OCI-M1 (cell line): ENCODE measurements at places on chromosomes 12 and 14.

DNA sequence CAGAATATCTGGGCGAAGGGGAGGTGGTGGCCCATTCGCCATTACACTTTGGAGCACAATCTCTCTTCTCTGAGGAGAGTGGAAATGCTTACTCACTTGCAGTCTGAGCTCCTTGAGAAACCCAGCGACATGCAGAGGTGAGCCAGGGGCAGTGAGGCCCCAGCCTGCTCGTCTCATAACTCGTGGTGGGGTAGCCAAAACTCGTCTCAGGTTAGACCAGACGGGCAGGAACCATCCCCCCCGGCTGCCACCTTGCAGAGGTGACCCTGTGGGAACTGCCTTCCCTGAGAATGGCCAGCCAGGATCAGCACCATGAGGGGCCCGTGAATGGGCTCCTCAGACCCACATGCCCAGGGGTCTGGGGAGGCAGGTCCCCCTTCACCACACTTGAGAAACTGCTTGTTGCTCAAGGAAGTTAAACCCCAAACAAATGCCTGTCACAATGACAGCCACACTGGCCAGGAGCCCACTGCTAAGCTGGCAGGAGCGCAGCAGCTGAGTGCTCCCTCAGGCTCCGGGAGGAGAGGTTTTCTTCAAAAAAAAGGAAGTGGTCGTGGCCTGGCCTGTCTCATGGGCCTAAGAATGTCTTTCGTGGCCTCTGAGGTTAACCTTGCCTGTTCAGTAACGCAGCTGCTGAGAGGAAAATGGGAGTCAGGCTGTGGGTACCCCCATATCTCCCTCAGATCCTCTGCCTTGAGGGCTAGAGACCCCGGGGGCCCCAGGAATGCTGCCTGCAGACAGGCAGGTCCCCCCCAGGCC is 9.2 kb upstream of the ALDH2 start:
- peak; percentile 91 for DNase-seq

GRCh38 chr12:58528271-58528670 is 392.0 kb downstream of the LRIG3 start:
- DNase-seq: no peak

DNA sequence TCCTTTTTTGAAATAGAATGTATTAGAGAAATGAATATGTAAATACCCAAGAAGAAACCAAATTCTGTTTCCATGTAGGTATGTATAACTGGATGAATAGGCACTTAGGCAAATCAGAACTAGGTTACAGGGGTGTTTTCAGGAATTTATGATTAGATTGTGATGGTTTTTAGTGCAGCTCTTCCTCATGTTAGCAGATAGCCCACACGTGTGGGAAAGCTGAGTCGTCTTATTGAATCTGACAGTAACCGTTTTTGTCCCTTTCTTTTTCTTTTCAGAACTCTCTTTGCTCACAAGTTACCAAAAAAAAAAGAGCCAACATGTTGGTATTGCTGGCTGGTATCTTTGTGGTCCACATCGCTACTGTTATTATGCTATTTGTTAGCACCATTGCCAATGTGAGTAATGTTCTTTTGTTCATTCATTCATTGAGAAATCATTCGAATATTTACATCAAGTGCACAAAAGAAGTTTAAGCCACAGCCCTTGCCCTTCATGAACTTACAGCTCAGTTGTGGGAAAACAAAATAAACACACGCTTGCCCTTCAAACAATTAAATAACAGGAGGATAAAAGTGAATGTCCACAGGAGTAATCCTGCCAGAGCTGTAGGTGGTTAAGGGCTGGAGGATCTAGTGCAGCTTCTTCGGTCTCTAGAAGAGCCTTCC is 14.8 kb downstream of the EMP1 start:
- no peak for DNase-seq

DNA sequence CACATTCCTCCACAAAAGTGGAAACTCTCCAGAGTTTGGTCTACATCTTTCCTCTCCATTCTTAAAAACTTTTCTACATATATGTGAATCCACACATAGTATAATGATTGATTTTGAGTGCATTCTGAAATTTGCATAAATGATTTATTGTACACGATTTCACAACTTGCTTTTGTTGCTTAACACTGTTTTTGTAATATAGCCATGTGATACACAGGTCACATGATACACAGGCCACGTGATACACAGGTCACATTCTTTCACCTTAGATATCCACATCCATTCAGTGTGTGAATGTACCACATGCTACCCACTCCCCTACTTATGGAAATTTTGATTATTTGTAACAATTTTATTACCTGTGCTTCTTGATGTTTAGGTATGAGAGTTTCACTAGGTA is 319.1 kb downstream of the ZFP36L1 start:
- peak; percentile 48 for DNase-seq

DNA sequence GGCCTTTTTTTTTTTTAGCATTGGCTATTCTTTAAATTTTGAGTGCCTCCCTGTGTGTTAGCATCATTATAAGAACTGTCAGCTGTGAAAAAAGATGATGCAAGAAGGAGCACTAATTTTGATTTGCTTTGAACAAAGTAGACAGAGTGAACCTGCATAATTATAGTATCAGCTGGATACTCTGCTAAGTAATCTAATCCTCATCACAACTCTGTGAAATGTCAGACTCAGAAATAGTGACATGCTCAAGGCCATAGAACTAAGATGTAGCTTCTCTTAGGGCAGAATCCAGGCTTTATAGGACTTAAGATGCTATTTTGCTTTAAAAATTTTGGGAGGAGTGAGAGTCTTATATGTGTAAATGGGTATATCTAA is 31.9 kb downstream of the FBXO34 start:
- peak; percentile 18 for DNase-seq

GRCh38 chr12:27094726-27095125 is 12.3 kb upstream of the C12orf71 start:
- no peak for DNase-seq

- peak; percentile 6 for DNase-seq
Measured at GRCh38 chr14:100533656-100534485, 53.3 kb downstream of the BEGAIN start.

DNA sequence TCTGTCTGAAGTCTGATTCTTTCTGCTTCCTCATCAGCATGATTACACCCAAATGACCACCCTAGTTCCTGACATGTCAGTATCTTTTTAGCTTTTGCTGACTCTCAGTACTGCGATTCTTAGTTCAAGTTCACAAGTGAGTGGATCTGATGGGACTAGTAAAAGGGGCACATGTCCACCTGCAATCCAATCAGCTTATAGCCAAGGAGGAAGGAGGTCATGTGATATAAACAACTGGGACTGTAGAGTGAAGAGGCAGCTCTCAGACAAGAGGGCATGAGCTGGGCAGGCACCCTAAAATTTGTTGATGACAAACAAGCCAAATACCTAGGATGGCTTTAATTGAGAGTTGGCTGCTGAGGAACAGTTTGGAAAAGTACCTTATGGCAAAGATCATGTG is 68.1 kb upstream of the OTOGL start:
- DNase-seq: no peak

GRCh38 chr12:46395388-46395787 is 22.8 kb upstream of the SLC38A2 start:
- DNase-seq: no peak

GRCh38 chr14:56199982-56200577 is 81.9 kb downstream of the PELI2 start:
- no peak for DNase-seq

DNA sequence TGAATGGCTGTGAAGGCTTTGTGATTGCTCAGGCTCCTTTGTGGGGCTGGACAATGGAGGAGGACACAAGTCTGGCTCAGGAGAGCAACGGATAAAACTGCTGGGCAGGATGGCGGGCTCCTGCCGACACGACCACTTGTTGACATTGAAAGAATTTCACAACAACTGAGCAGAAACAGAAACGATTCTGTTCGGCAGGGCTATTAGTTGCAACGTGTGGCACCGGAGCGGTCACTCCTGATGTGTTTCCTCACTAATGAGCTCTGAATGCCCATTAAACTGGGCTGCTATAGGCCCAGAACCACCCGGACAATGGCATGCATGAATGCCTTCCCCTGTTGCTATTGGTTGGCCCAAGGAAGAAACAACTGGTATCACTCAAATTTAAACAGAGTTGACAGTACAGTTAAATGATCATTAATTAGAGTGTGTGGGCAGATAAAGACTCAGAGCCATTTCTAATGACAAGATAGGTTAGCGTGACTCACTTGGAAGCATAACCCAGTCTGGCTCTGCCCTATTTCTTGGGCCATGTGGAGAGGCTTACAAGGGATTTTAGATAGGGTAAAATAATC is 142.9 kb downstream of the ASCL1 start:
- DNase-seq: no peak

GRCh38 chr14:104139460-104140212 is 1.2 kb downstream of the KIF26A start:
- no peak for DNase-seq

- no peak for DNase-seq
Measured at GRCh38 chr14:33370426-33370825, 431.7 kb downstream of the NPAS3 start.

- DNase-seq: no peak
Measured at GRCh38 chr12:114287821-114288525, 118.0 kb downstream of the TBX5 start.

- peak; percentile 35 for DNase-seq
Measured at GRCh38 chr12:122306407-122306806, 40.1 kb upstream of the VPS33A start.

DNA sequence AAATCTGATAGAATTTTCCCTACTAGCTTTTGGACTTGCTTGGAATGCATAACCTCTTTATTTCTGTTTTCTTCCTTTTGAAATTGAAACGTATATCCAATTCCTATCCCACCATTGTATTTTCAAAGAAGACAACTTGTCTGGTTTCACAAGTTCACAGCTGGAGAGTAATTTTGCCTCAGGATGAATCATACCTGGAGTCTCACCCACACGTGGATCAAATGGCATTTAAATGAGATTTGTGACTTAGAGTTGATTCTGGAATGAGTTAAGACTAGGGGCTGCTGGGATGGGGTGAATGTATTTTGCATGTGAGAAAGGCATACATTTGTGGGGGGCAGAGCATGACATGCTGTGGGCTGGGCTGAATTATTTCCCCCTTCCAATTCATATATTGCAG is 516.5 kb upstream of the MGAT4C start:
- no peak for DNase-seq

DNA sequence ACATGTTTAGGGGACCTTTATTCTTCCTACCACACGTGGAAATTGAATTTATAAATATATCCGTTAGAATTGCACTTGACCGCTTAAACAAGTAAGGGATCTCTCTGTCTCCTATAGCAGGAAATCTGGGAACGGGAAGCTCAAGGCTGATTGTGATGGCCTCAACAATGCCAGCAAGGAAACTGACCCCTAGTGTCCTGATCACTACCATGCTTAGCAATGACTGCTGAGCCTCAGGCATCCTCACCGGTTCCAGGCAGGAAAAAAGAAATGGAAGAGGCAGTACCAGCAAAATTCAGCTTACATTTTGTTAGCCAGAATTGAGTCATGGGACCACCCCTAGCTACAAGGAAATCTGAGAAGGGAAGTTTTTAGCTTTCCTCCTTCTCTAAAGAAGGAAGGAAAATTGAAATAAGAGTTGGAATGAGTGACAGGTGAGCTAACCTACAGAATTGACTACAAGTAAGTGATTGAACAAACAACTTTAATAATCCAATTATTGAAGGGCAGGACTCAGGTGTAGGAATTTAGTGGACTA is 43.9 kb upstream of the AMN1 start:
- no peak for DNase-seq

- DNase-seq: no peak
Measured at GRCh38 chr12:109925185-109925840, 25.2 kb downstream of the TCHP start.

- DNase-seq: no peak
Measured at GRCh38 chr12:12326262-12326661, 23.8 kb downstream of the MANSC1 start.

DNA sequence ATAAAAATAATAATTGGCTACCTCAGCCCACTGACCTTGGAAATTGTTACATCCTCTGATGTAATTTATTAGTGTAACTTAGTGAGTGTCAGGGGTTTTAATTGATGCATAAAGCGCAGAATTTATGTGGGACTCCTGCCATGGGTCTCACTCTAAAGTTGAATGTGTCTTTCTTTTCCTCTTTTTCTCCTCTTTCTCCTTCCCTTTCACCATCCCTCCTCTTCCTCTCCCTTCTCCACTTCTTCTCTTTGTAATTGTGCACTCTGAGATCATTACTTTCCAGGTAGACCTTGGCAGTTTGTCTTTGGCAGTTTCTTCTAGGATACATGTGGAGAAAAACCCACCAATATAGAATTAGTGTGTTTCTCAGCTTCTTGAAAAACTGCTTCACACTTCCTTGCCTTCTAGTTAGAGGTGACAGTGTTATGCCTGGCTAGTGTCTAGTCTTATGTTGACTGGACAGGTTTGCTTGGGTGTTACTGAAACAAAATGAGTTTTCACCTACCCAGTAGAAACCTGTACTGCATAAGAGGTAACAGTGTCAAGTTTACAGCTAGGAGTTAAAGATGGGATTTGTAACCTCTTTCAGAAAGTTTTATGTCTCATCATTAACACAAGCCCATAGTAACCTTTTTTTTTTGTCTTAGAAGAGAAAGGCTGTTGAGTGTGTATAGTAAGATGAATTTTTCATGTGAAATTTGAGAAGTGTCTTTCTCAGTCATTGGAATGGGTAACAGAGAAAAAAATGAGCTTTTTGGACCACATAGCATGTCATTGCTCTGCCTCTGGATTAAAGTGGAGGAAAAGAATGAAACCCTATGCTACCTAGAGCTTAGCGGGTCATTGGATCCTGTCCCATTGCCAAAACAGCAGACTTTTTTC is 18.6 kb downstream of the PELI2 start:
- no peak for DNase-seq

DNA sequence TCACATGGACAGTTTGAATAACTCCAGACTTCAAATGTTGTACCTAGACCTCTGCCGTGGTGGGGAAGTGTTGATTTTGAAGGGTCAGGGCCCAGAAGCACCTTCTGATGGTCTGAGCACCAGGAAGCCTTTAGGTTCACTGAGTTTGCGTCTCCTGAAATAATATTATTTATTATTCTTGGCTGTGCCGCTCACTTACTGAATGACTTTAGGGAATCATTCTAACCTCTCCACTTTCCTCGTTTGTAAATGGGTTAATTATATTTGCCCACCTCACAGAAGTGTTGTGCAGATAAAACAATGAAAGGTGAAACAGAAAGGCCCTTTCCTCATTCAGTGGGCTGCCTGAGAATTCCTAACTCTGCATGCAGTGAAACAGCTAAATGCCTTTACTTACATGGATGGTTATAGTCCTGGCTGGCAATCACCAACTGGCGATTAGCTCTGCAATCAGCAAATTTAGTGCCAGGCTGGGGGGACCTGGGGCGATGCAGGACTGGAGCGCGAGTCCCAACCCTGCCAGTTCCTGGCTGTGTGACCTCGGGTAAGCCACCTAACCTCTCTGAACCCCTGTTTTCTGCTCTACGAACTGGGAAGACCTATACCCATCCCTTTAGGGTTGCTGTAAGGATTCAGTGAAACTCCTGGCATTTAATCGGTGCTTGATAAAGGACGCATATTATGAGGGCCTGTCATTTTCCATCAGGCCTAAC is 57.5 kb downstream of the MAP1LC3B2 start:
- DNase-seq: no peak

- no peak for DNase-seq
Measured at GRCh38 chr14:92956961-92957360, 34.0 kb downstream of the CHGA start.

GRCh38 chr14:91163316-91163715 is 49.4 kb downstream of the DGLUCY start:
- no peak for DNase-seq
